KG1 (cell line): ENCODE measurements at places on chromosomes 3 and 15.

GRCh38 chr3:197201791-197202452, 96.5 kb downstream of the DLG1 start:
- DNase-seq, result no peak

DNA sequence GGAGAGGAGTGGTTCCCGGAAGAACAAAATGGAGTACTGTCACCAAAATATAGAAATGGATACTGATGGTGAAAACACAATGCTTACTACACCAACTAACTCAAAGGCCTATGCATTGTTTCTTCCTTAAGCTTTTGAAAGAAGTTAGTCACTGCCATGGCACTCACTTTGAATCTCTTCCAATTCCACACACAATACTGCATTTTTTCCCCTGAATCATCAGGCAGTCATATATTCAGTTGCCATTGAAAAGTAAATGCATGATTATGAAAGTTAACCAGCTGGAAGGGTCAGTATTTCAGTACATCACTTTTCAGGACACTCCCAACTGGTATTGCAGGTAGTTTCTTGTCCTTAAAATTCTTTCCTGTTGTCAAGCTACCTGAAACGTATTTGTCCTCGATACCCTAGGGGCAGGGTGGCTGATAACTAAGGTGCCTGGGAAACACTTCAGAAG, 9.0 kb upstream of the LRRFIP2 start:
- no peak for DNase-seq

- DNase-seq, result no peak
Observed at GRCh38 chr3:143182866-143183664, 63.5 kb downstream of the CHST2 start.

DNA sequence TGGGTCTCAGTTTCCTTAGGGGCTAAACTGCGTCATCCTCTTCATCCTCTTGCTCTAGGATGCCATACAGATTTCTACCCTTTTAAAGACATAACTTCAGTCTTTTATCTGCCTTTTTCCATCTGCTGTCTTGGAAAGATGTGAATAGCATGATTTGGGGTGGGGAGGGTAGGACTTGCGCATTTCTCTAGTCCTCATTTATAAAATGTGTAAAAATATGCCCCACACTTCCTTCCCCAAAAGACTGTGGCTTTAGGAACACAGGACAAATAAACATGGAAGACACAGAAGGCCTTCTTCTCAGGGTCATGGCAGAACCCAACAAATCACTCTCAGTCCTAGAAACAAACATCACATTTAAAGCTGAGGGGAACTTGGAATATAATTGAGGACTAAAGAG, 48.4 kb upstream of the BCL6 start:
- no peak for DNase-seq

DNA sequence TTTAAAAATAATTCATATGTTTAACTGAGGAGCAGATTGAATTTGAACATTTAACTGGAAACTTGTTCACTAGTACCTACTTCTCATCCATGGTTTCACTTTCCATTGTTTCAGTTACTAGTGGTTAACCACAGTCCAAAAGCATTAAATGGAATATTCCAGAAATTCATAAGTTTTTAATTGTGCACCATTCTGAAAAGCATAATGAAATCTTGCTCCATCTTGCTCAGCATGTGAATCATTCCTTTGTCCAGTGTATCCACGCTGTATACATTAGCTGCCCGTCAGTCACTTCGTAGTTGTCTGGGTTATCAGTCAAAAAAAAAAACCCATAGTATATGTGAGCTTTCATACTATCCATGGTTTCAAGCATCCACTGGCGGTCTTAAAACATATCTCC, 217.6 kb downstream of the TPRG1 start:
- DNase-seq, result no peak

DNA sequence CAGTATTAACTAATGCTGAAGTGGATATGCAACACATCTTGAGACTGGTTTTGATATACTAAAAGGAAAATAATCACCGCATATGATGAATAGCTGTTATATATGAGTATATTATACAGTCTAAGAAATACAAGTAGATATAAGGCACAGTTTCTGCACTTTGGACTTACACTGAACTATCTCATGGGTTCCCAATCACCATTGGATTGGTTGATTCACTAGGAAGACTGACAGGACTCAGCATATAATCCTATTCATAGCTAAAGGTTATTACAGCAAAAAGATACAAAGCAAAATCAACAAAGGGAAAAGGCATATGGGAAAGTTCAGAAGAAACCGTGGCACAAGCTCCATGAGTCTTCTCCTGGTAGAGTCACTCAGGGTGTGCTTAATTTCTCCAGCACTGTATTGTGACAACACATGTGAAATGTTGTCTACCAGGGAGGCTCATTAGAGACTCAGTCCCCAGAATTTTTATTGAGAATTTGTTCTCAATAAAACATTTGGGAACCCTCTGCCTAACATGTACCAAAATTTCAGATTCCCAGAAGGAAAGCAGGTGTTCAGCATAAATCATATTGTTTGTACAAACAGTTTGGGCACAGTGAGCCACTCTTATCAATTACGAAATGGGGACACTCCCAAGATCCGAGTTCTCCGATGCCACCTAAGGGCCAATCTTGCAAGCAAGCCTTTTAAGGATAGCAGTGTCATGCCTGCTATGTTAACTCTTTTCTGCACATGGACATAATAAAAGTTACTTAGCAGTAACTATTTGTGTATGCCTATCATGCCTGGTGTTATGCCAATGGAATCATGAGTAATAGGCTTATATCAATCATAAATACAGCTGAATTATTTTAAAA, 26.8 kb downstream of the CMC1 start:
- DNase-seq, result no peak

DNA sequence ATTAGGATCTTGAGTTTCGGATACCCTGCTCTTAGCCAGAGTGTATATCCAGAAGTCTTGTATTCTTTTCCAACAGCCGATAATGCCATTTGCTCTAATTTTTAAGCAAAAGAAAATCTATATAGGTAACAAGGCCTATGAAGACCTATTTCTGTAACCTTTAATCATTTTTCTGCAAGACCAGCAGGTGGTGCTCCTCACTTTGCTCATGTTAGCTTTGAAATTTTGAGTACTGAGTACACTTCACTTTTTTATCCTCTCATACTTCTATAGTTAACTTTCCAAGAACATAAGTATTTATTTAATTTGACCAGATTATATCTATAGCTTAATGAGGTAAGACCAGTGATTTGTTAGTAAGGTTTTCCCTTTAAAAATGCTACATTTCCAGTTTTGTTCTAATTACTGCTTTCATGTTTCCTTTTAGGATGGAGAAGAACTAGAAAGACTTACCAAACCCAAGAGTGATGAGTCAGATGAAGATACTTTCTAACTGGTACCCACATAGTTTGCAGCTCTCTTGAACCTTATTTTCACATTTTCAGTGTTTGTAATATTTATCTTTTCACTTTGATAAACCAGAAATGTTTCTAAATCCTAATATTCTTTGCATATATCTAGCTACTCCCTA, 20.5 kb downstream of the SLC35A5 start:
- DNase-seq, result peak; percentile 21

- DNase-seq, result no peak
Observed at GRCh38 chr3:177015881-177016280, 181.4 kb downstream of the TBL1XR1 start.
